ENCODE measurements at places on chromosomes 5 and 9.

DNA sequence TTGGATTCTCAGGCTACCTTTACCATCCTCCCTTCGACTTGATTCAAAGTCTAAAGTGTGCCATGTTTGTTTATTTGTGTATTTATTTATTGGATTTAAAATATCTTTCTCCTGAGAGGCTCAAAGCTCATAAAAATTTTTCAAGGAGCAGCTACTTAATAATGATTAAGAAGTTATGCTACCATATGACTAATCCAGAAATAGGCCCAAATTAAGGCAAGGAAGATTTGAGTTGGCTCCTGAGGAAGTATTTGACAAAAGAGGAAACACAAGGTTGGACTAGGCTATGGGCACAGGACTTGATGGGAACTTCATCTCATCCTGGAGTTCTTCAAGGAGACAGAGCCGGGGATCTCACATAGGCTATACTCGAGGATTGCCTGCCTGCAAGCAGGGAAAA, 22.4 kb upstream of the PPP2CA start:
- DNase-seq: no peak

GRCh38 chr5:170268884-170269283, 28.7 kb downstream of the LCP2 start:
- no peak for DNase-seq

DNA sequence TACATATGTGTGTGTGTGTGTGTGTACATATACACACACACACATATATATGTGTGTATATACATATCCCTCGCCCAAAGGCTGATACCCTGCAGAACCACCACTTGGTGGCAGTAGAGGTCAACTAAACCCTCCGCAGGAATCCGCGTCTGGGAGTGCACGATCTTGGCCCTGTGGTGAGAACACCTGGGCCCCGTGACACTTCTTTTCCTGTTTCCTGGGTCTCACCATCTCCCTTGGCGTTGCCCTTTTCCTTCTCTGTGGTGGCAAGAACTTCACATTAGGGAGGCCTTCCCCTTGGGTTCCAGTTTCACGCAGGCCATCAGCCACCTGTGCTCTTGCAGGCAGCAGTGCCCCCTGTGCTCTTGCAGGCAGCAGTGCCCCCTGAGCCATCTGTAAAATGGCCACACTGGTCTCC, 8.2 kb downstream of the IL9 start:
- peak; percentile 50 for DNase-seq

DNA sequence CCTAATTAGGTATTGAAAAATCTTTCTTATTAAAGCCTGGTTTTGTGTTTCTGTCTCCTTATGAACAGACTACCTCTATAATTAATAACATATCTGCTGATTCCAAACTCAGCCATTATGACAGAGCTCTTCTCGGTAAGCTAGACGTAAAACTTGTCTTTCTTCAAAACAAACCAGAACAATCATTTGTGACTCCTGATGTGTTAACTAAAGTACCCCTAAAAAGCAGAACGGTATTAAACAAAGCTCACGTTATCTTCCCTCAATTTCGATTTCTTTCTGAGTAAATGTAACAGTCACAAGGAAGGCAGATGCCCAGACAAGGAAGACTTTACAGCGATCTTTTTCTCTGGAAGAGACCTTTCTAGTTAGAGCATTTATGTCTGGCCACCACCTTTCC, 1.8 kb downstream of the SEMA5A start:
- no peak for DNase-seq

DNA sequence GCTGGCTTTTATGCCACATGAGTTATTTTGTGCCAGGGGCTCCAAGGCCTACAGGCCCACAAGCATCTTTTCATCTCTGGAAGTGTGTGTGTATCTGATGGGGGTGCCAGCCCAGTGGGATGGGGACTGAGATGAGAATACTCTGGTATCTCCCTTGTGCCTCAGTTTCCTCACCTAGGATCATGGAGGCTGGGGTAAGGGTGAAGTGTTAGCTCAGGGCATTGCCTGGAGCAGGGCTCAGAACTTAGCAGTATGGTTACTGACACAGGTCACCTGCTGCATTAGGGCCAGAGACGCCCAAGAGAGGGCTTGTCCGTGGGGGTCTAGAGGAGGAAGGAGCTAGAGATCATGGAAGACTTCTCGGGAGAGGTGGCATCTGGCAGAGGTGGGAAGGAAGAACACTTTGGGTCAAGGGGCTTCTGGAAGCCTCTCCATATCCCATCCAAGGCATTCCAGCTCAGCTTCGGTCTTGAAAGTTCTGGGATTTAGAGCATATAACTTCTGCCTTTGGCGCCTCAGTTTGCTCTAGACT, 742 bp upstream of the WNK2 start:
- DNase-seq: no peak

- DNase-seq: no peak
These were observed 87.3 kb downstream of the LHFPL2 start for GRCh38 chr5:78561261-78561660.

- no peak for DNase-seq
These were observed 133.1 kb downstream of the DENND1A start for GRCh38 chr9:123796618-123797484.

DNA sequence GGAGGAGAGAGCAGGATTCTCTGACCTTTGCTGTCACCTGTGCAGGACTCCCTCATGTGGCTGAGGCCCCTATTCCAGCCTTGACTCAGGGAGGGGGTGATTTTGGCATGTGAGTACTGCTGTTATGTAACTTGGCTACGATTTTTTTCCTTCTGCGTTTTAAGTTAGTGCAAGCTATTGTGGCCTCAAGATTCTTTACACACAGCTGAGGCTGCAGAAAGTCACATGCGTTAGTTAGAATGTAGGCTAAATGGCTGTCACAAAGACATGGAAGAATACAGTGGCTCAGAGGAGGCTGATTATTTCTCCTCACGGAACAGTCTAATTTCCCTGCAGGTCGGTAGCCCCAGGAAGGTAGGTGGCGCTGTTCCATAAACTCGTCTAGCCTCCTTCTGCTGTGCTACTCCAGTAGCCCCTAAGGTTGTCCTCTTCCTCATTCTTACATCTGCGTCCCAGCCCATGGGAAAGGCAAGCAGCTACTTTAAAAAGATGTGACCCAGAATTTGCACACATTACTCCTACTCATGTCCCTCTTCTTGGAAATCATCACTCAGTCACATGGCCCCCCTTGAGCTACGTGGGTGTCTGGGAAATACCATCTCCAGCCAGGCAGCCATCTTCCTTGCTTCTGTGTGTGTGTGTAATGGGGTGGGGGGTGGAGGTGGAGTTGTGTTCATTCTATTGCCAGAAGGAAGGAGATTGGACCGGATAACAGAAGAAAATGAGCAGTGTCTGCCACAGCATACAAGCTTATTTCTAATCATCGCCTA, 486.6 kb downstream of the CCDC171 start:
- DNase-seq: no peak

DNA sequence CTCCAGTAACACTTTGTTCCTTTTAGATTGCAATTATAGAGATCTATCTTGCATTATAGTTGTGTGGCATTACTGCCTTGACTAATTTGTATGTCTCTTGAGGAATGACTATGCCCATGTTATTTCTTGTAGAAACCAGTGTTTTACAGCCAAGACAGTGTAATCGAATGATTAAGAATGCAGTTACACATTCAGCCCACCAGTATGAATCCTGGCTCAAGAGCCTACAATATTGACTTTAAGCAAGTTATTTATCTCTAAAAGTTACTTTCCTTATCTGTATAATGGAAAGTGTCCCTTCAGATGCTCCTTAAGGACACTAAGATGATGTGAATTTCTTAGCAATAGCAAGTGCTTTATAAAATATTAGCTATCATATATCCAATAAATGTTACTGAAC, 9.7 kb upstream of the SNX24 start:
- DNase-seq: no peak

GRCh38 chr9:101172616-101173015, 144.1 kb downstream of the PLPPR1 start:
- DNase-seq: no peak

DNA sequence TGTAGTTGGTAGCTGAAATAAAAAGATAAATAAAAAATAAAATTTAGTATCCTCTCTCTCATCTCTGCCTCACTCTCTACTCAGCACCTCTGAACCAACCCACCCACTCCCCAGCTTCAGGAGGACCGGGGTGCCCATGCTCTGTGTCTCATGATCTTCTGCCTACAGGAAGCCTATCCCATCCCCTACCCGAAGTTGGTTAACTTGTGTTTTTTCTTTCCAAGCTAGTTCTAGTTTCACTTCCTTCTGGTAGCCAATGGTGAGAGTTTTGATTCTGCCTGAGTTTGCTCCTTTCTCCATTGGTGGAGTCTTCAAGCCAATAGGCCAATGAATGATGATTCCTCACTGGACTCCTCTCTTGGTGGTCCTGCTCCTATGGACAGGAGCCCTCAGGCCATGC, 32.1 kb downstream of the SNX24 start:
- no peak for DNase-seq

- DNase-seq: no peak
These were observed 193.7 kb downstream of the TLE4 start for GRCh38 chr9:79765466-79765865.

GRCh38 chr9:12856603-12857002, 81.8 kb downstream of the LURAP1L start:
- no peak for DNase-seq

DNA sequence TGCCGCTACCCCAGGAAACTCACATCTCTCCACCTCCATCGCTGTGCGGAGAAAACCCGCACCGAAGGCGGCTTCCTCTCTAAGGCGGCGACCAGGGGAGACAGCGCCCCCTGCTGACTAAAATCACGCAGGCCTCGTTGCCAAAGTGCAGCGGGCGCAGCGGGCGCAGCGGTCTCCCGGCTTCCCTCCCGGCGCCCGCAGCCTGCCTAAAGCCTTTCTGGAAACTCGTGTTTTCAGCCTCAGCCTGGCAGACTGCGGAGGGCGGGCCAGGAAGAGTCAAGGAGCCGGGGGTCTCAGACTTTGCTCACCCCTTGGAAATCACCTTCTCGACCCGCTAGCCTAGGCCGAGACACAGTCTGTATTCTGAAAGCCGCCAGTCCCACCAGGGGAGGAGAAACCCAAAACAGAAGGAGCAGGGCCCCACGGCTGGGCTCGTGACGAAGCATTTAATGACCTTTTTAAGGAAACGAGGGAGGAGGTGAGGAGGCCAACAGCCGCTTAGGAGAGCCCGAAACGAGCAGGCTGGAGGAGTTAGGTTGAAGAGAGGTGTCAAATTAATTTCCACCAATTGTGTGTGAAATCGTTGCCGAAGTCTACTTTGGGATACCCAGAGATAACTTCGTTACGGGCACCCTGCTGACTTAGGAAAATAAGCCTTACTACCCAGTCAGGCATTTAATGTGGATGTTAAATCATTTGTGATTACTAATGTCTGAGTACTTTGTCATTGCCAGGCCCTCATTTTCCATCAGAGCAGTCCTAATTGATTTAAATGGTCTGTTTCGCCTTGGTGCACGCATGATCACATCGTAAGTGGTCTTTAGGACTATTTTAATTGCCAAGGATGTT, 7.3 kb upstream of the FOXB2 start:
- peak; percentile 20 for DNase-seq

GRCh38 chr5:89187268-89187667, 304.3 kb upstream of the MEF2C start:
- DNase-seq: no peak

- DNase-seq: peak; percentile 58
These were observed 160.8 kb upstream of the IER5L start for GRCh38 chr9:129338724-129339430.

DNA sequence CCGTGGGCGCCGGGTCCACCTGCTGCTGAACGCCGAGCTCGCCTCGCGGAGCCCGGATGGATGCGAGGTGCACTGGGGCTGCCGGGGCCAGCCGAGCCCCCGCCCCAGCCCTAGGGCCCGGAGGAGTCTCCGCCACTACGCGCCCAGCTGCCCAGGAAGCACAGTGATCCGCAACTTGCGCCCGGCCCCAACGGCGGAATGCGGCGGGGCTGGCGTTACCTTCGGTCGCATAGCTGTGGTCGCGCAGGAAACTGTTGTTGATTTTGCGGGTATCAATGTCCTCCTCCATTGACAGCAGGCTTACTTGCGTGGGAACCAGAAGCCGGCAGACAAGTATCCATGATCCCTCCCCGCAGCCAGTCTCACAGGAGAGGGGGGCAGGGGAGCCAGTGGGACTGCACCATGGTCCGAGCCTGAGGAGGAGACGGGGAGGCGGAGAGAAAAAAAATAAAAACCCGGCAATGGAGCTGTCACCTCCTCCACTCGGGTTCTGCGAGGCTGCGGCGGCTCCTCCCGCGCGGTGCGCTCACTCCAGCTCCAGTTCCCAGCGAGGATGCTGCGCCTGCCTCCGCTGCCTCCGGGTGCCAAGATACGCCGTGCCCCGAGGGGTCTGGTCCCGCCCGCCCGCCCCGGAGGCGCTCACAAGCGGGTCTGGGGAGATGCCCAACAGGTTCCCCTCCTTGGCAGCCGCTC, 628 bp downstream of the PPP2R2B start:
- peak; percentile 15 for DNase-seq

GRCh38 chr5:124692324-124692723, 54.1 kb downstream of the ZNF608 start:
- DNase-seq: no peak

DNA sequence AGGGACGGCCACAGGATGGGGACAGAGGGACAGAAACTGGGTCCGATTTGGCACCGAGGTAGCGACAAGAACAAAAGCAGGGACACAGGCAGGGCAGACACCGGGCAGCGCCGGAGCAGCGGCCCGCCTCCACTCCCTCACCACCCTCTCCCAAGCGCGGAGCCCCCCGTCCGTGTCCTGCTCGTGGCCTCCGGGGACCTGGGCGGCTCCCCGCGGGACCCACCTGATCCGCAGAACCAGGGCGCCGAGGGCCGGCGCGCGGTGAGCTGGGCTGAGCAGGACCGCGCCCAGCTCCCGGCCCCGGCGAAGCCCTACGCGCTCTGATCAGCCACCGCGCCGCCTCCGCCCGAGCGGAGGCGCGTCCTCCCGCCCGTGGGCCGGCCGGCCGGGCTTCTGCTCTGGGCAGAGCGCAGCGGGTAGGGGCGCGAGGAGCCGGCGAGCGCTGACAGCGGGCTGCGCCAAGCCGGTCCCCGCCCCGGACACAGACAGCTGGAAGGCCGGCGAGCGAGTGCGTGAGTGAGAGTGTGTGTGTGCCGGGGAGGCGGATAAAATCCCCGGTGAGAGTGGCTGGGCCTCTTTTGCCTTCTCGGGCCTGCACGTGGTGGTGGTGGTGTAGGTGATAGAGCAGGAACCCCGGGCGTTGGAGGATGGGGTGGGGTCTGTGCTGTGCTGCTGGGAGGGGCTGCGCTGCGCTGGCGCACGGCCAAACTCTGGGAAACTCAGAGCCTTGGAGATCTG, at the start of gene GGTA1:
TSS of gene GGTA1 (minus strand) at position 418 of the 738 bp plus-strand sequence. CDS start 31,922 bp downstream, outside the sequence.
- peak; percentile 65 for DNase-seq

- no peak for DNase-seq
These were observed 166.7 kb downstream of the PAPPA start for GRCh38 chr9:116320290-116320689.

DNA sequence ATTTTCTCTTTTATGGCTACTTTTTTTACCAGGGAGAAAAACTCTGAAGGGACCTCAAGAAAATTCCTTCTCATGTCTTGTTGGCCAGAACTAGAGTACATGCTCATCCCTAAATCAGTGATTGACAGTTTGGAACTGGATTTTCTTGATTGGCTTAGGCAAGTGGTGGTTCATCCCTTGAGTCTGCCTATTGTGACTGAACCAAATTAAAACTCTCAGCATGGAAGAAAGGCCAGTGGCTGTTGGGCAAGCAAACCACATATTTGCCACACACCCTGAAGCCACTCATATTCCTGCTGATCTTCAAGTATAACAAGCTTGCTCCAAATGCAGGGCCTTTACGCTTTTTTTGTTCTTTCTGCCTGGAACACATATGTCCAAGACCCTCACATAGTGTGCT, 7.2 kb upstream of the HOMER1 start:
- DNase-seq: no peak

GRCh38 chr5:8288334-8288733, 419.4 kb downstream of the MTRR start:
- no peak for DNase-seq
